Activated CD8-positive, alpha-beta T cell treated with anti-CD3 and anti-CD28 coated beads for 36 hours (primary cell): ENCODE measurements at places on chromosomes 5 and 9.
A peak's percentile ranks its signal among the peaks of the same experiment; 100 is the strongest.

DNA sequence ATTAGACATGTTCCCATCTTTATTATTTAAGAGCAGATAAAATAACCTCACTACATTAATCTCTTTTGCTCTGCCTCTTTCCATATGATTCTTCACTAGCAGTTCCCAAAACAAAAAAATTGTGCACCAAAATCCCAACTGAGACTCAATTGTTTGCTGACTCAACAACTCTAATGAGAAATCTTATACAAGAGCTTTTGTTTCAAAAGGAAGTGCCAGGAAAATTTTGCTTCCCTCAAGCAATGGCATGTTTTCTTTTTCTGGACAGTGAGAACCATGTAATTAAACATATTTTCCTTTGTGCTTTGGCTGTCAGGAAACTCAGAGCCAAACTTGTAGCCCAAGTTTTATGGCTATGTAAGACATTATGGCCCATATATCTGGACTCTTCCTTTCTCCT lies 62.0 kb downstream of the TMC1 start:
- H3K4me3 ChIP-seq: no peak overlapping the region
- no peaks in the 10 kb centered on the region for H3K27me3 ChIP-seq
- DNase-seq: no peak
- H3K36me3 ChIP-seq: no peaks in the 10 kb centered on the region

GRCh38 chr5:35971186-35971877 lies 19.9 kb downstream of the UGT3A1 start:
- H3K36me3 ChIP-seq: no peaks in the 10 kb centered on the region
- no peaks in the 10 kb centered on the region for H3K4me1 ChIP-seq
- H3K27ac ChIP-seq: no peak overlapping the region
- peaks cover 9% of the 10 kb centered on the region for H3K27me3 ChIP-seq
- no peak for DNase-seq

- H3K27ac ChIP-seq: no peak overlapping the region
- H3K27me3 ChIP-seq: no peaks in the 10 kb centered on the region
- H3K4me1 ChIP-seq: no peaks in the 10 kb centered on the region
- DNase-seq: no peak
- H3K4me3 ChIP-seq: no peak overlapping the region
- no peaks in the 10 kb centered on the region for H3K36me3 ChIP-seq
Measured at GRCh38 chr9:79060766-79061165, 511.0 kb upstream of the TLE4 start.

GRCh38 chr5:76500633-76501393 lies 97.7 kb downstream of the IQGAP2 start:
- no peak for DNase-seq
- no peaks in the 10 kb centered on the region for H3K27me3 ChIP-seq
- H3K4me3 ChIP-seq: no peak overlapping the region
- peaks cover 35% of the 10 kb centered on the region for H3K4me1 ChIP-seq
- H3K27ac ChIP-seq: no peak overlapping the region

- H3K4me3 ChIP-seq: no peak overlapping the region
- H3K36me3 ChIP-seq: no peaks in the 10 kb centered on the region
- DNase-seq: no peak
- H3K27me3 ChIP-seq: no peaks in the 10 kb centered on the region
- H3K4me1 ChIP-seq: no peaks in the 10 kb centered on the region
- H3K27ac ChIP-seq: no peak overlapping the region
Measured at GRCh38 chr5:78765756-78766411, 117.3 kb upstream of the LHFPL2 start.

DNA sequence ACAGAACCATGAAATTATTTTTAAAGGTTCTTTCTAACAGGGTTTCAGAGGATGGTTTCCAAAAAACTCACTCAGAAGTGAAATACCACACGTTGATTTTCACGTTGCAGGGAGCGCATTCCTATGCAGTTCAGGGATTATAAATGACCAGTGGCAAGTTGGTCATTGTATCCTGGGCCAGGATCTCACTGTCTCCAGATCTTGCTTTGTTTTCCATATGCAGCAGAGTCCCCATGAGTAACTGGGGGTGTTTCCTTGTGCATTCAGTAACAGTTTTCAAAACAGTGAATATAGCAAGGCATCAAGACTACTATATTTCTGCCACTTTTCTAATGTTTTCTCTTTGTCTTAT lies 1064.9 kb upstream of the DMAC1 start:
- no peaks in the 10 kb centered on the region for H3K4me1 ChIP-seq
- DNase-seq: no peak
- H3K27ac ChIP-seq: no peak overlapping the region
- H3K36me3 ChIP-seq: no peaks in the 10 kb centered on the region
- peaks cover 2% of the 10 kb centered on the region for H3K27me3 ChIP-seq
- H3K4me3 ChIP-seq: no peak overlapping the region

GRCh38 chr5:6673031-6673430 lies 39.8 kb downstream of the SRD5A1 start:
- no peaks in the 10 kb centered on the region for H3K27me3 ChIP-seq

DNA sequence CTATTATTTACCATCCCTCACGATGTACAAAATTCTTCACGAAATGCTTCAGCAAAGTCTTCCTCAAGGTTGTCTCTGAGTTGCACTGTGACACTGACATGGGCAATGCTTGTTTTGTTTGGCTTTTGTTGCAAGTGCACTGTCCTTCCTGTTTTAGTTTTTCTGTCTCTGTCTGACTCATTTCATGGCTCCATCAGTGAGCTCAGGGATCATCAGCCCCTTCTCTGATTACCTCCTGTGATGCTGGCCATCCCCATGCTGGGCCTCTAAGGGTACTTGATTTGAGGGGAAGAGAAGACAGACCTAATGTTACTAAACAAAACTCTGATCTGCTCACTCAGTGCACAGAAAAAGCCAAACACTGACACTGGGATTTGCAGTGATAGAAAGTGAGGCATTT lies 37.6 kb upstream of the STX17 start:
- H3K27me3 ChIP-seq: no peaks in the 10 kb centered on the region
- H3K27ac ChIP-seq: no peak overlapping the region
- H3K4me3 ChIP-seq: no peak overlapping the region

- DNase-seq: no peak
- no peaks in the 10 kb centered on the region for H3K36me3 ChIP-seq
- peaks cover 12% of the 10 kb centered on the region for H3K27me3 ChIP-seq
- peaks cover 4% of the 10 kb centered on the region for H3K4me1 ChIP-seq
- no peak overlapping the region for H3K4me3 ChIP-seq
Measured at GRCh38 chr9:4024281-4024777, 275.5 kb downstream of the GLIS3 start.

GRCh38 chr5:61630908-61631307 lies 298.9 kb downstream of the ZSWIM6 start:
- DNase-seq: no peak
- H3K27me3 ChIP-seq: peaks cover 32% of the 10 kb centered on the region
- H3K36me3 ChIP-seq: no peaks in the 10 kb centered on the region
- H3K4me3 ChIP-seq: no peak overlapping the region

- H3K4me1 ChIP-seq: no peaks in the 10 kb centered on the region
- H3K27me3 ChIP-seq: no peaks in the 10 kb centered on the region
- no peak overlapping the region for H3K4me3 ChIP-seq
- no peak overlapping the region for H3K27ac ChIP-seq
Measured at GRCh38 chr5:14286574-14287421, 143.7 kb downstream of the TRIO start.

DNA sequence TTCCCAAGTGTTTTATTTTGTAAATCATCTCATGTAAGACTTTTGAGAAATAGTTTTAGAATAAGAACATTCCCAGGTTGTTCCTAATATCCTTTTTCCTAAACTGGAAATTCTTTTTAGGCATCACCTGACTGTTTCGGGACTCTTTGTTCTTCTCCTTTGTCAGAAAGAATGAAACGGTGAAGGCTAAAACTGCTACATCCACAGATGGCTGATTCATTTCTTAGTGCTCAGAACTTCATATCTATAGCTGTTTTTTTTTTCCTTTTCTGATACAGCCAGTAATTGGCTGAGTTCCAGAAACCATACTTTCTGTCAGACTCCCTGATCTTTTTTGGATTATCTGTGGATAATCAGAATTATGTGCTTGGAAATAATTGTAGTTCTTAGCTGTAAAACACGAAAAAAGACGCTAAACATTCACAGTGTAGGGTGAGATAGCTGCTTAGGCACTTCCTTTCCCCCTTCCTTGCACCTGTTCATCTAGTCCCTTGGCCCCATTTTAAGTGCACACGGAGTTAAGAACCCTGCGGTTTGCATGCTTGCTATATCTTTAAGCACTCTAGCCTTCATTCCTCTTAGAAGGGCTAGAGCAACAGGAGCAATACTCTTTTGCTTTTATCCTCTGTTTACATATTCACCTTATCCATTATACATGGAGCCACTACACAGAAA lies 283.9 kb downstream of the PJA2 start:
- H3K4me1 ChIP-seq: no peaks in the 10 kb centered on the region
- H3K27ac ChIP-seq: no peak overlapping the region
- H3K36me3 ChIP-seq: peaks cover 7% of the 10 kb centered on the region
- H3K4me3 ChIP-seq: no peak overlapping the region
- H3K27me3 ChIP-seq: no peaks in the 10 kb centered on the region

DNA sequence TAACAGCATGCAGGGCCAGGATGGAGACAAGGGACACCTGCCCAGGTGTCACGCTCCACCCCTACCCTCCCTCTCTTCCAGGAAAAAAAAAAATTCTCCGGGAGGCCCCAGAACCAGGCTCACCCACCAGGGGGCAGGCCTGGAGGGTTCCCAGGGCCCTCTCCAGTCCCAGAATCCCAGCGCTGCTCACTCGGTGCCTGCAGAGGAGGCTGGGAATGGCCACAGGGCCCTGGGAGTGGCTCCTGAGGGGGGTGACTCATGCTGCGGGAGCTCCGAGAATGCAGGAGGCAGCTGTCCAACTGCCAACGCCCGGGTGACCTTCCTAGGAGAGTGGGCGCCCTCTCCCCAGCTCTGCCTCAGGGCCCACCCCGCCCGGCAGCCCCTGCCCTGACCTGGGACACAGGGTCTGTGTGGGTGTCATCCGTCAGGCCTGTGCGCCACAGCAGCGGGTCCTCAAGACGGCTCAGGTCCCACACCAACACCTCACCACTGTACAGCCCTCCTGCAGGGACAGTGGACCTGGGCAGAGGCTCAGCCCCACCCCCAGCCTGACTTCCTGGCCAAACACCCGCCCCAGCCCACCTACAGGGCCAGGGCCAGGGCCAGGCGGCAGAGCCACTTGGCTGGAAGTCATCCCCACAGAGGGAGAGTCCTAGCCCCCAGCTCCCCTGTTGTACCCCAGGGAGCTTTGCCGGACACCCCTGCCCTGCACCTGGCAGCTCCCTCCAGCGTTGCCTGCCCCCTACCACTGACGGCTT lies 21.2 kb downstream of the DYNC2I2 start:
- peaks cover 15% of the 10 kb centered on the region for H3K36me3 ChIP-seq
- no peaks in the 10 kb centered on the region for H3K27me3 ChIP-seq
- no peak overlapping the region for H3K27ac ChIP-seq
- H3K4me3 ChIP-seq: no peak overlapping the region
- no peak for DNase-seq

DNA sequence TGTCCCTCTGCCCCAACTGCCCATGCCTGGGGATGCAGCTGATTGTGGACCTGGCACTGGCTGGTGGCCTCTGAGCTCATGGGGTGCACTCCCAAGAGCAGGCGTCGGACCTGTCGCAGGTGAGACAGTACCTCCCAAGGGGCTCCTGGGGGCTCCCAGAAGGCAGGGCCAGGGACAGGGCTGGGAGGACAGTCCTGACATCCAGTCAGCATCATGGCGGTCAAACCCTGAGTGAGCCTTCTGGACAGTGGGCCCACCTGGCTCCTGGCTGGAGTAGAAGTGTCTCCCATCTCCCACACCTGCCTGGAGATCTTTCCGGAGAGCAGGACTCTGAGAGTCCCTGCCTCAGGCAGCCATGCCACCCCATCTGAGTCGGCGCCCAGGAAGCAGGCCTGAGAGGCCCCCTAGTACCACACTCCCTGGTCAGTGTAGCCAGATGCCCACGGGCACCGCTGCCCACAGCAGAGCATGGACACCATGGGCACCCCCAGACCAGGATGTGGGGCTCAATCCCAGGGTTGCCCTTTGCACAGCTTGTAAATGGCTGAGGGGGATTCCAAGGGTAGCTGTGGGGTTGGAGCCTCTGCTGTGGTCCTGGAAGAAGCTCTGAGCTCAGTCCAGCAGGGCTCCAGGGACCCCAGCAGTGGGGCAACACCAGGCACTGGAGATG lies 6.6 kb downstream of the LCN9 start:
- no peaks in the 10 kb centered on the region for H3K36me3 ChIP-seq
- DNase-seq: no peak
- H3K4me1 ChIP-seq: no peaks in the 10 kb centered on the region
- peaks cover 5% of the 10 kb centered on the region for H3K27me3 ChIP-seq
- no peak overlapping the region for H3K27ac ChIP-seq

DNA sequence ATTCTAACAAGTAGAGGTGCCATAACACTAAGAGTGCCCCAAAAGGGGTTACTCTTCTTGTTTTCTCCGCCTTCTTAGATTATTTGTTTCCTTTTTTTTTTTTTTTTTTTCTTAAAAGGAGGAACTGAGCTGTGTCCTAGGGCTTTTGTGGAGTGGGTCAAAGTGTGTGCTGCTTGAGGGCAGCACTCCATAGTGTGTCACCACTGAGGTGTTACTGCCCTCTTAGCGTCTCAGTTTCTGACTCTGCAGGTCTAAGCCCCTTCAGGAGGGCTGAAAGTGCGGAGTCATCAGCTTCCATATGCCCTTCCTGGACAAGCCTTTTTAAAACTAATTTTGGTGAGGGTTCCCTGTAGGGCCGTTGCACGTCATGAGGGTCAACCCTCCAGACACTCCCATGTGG lies 12.6 kb upstream of the NANS start:
- no peaks in the 10 kb centered on the region for H3K27me3 ChIP-seq
- H3K36me3 ChIP-seq: peaks cover 29% of the 10 kb centered on the region
- no peak overlapping the region for H3K27ac ChIP-seq
- peaks cover 27% of the 10 kb centered on the region for H3K4me1 ChIP-seq
- DNase-seq: no peak

DNA sequence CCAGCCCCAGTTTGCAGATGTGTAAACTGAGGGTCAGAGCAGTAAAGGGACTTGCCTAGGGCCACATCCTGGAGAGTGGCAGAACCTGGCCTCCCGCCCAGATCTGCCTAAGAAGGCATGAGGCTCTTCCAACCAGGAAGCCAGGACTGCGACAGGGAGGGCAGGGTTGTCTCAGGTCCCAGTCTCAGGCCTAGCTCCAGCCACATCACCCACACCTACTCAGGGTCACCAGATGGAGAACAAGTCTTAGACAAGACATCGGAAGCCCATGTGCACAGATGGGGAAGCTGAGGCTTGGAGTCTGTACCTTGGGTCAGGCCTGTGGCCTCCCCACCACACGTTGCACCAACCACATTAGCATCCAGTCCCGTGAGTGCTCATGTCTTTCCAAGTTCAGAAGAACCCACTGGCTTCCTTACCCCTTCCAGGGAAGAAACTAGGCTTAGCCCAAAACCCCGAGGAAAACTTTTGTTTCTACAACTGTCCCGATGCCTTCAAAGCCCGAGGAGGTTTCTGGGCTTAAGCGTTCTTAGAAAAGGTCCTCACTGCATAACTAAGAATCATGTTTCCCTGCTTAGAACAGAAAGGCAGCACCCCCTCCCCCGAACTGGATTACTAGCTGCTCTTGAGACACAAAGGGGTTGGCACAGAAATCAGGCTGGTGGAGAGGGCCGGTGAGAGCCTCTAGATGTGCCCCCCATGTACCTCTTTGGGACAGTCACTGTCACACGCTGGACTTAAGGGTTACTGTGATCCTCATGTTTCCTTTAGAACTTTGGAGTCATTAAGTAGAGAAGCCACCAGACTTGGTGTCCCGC lies 2.2 kb downstream of the FAM78A start:
- peak; percentile 52 for DNase-seq
- H3K27me3 ChIP-seq: no peaks in the 10 kb centered on the region
- H3K27ac ChIP-seq: peak overlapping the region; percentile 99
- peak overlapping the region; percentile 90 for H3K4me3 ChIP-seq
- H3K4me1 ChIP-seq: peaks cover 32% of the 10 kb centered on the region
- peaks cover 59% of the 10 kb centered on the region for H3K36me3 ChIP-seq

GRCh38 chr9:72932619-72933018 lies 20.2 kb downstream of the ALDH1A1 start:
- DNase-seq: no peak
- no peak overlapping the region for H3K27ac ChIP-seq
- H3K4me1 ChIP-seq: no peaks in the 10 kb centered on the region
- H3K4me3 ChIP-seq: no peak overlapping the region
